ENCODE measurements at places on chromosomes 3 and 15. TPM values are rescaled to one million over a fixed set of nuclear protein-coding genes. Genes with fewer than 3 reads are reported as not detected.

DNA sequence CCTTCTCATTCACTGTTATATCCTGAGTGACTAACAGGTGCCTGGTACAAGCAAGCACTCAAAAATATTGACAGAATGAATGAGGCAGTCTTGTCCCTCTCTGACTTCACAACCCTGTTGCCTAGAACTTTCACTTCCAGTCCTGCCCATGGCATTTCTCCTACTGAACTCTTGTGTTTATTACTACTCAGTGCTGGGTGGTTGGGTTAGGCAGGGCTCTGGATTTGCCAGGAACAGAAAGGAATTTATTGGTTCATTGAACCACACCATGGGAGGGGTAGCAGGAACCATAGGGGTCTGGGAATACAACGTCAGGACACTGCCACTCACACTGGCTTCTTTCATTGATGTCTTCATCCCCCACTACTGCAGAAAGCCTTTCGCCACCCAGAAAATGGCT lies 41.9 kb upstream of the SEMA4B start:
- H3K27me3 ChIP-seq, result no peaks in the 10 kb centered on the region
- H3K36me3 ChIP-seq, result no peaks in the 10 kb centered on the region
- peaks cover 45% of the 10 kb centered on the region for H3K4me1 ChIP-seq
- no peak for DNase-seq
- H3K4me3 ChIP-seq, result no peak overlapping the region

DNA sequence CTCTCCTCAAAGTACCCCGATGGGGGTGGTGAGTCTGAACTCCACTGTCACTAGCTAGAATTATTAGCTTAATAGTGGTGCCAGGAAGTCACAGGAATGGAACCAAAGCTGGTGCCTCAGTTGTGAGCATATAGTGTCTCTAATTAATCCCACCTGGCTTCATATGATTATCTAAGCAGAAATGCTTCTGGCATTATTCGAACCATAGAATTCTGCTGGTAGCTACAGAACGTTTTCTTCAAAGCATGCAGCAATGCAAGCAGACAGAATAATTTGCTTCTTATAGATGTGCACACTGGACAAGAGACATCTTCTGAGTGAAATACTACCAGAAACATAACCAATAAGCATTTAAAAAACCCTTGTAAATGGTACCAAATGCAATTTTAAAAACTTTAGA lies 160.9 kb downstream of the IMPG2 start:
- no peaks in the 10 kb centered on the region for H3K4me1 ChIP-seq
- no peaks in the 10 kb centered on the region for H3K36me3 ChIP-seq
- no peak for DNase-seq
- no peaks in the 10 kb centered on the region for H3K27me3 ChIP-seq

Gene AHSG
- not detected for total RNA-seq

DNA sequence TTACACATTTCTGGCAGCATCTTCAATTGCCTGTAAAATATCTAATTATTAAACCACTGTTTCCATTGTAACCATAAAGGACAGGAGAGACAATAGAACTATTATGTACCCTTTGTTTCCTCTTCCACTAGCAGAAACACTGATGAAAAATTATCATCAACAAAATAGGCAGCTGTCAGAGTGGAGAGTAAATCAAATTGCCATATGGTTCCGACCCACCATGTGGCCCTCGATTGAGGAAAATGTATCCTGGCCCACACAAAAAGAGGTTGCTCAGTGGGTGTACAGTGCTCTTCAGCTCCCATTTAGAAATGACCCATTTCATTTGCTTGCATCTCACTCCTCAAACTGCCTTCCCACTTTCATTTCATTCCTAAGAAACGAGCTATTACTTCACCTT lies 570.6 kb upstream of the UBE2E2 start:
- H3K27ac ChIP-seq, result no peak overlapping the region
- no peaks in the 10 kb centered on the region for H3K36me3 ChIP-seq
- H3K4me3 ChIP-seq, result no peak overlapping the region
- no peaks in the 10 kb centered on the region for H3K4me1 ChIP-seq
- no peak for DNase-seq
- no peaks in the 10 kb centered on the region for H3K27me3 ChIP-seq

Measured in SJSA1 (cell line).